NCI-H2029 (cell line): ENCODE measurements at places on chromosomes 11 and 22.

- no peak for DNase-seq
Measured at GRCh38 chr11:128471138-128471661, 116.2 kb downstream of the ETS1 start.

DNA sequence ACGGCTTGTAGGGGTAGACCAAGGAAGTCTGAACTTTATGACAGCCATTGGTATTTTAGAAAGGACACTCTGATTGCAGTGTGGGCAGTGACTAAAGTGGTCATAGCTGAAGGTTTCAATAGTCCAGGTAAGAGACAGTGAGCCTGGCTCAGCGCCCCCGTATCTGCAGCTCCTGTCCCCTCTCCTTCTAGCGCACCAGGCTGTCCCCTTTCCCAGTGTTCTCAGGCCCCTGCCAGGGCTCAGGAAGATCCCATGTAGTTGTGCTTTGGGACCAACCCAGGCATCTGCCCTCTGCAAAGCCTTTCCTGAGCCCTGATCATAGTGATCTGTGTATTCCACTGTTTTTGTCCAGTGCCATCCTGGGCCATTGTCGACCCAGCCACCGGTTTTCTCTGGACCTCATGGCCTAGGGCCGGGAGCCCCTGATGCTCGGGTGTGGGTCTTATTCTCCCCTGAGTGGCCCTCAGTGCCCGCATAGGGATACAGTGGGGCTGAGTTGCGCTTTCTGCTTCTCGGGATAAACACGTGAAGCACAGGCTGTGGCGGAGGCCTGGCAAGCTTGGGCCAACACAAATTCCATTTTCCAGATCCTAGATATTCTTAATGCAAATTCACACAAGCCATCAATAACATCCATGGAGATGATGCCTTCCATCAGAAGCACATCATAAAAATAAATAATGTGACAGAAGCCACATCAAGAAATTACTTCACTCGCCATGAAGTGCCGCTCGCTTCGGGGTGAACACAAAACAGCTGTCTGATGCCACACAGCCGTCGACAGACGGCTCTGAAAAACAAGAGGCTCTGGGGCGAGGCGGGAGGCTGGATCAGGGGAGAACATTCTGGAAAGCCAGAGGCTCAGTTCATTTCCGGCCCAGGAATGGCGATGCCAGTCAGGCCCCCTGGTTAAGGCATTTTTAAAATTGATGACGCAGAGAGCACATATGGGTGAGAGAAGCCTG, 805.0 kb downstream of the TBC1D22A start:
- DNase-seq: no peak

GRCh38 chr11:83957038-83957900, 671.1 kb upstream of the CCDC90B start:
- no peak for DNase-seq

- peak; percentile 62 for DNase-seq
Measured at GRCh38 chr22:20418211-20418788, 19.3 kb downstream of the SCARF2 start.

DNA sequence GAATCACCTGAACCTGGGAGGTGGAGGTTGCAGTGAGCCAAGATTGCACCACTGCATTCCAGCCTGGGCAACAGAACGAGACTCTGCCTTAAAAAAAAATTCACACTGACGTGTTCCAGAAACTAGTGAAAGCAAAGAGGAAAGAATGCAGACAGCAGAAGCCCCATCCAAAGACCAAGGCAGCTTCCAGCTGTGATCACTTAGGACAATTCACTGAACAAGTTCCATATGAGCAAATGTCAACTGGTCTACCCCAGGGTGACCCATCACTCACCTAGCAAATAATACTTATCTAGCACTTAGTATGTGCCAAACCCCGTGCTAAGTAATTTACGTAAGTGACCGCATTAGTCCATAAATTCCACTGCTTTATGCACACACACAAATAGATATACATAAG, 138.9 kb downstream of the LARGE1 start:
- no peak for DNase-seq

DNA sequence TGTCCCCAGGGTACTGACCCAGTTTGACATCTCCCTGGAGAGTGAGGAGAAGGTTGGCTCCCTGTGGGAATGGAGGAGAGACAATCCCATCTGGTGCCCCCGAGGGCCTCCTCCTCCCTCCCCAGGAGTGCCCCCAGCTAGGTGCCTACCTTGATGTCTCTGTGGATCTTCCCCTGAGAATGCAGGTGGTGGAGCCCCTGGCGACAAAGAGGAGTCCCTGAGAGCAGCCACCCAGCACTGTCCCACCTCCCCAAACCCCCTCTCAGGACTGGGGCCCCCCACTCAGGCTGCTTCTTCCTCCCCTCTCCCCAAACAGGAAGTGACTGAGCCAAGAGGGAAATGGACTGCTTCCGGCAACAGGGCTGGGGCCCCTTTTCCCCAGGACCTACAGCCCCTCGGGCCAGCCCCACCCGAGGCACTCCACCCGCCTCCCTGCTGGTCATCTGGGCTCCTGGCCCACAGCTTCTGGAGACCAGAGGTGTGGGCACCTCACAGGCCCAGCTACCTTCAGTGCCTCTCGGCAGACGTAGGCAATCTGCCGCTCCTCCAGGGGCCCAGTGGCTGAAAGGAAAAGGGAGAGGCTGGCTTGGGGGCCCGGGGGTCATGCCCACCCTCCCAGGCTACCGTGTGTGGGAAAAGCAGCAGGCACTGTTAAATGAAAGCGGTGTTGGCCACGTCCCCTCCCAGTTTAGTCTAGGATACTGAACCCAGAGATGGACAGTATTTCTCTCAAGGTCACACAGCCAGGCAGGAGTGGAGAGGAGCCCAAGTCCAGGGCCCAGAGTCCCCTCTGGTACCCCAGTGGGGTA, 1.2 kb downstream of the MAP4K2 start:
- DNase-seq: no peak

GRCh38 chr11:12813371-12814225, 139.4 kb downstream of the TEAD1 start:
- no peak for DNase-seq

DNA sequence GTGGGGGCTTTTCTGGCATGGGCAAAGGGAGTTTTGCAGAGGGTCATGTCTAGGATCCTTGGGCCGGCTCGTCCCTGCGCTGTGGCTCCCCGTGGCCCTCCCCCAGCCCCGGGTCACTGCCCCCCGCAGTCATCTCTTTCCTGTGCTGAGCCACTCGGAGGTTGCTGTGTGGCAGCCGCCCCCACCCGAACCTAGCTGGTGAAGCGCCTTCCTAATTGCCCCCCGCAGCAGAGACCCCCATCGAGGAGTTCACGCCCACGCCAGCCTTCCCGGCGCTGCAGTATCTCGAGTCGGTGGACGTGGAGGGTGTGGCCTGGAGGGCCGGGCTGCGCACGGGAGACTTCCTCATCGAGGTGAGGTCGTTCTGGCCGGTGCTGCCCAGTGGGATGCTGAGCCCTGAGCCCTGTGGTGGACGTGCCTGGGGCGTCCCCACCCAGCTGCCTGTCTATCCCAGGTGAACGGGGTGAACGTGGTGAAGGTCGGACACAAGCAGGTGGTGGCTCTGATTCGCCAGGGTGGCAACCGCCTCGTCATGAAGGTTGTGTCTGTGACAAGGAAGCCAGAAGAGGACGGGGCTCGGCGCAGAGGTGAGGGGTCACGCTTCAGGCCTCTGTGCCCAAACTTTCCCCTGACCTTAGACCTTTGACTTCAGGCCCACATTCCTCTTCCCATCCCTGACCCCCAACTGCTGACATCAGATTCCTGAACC, 32.0 kb downstream of the SHANK3 start:
- no peak for DNase-seq

GRCh38 chr22:47299211-47299862, 536.9 kb downstream of the TBC1D22A start:
- no peak for DNase-seq

DNA sequence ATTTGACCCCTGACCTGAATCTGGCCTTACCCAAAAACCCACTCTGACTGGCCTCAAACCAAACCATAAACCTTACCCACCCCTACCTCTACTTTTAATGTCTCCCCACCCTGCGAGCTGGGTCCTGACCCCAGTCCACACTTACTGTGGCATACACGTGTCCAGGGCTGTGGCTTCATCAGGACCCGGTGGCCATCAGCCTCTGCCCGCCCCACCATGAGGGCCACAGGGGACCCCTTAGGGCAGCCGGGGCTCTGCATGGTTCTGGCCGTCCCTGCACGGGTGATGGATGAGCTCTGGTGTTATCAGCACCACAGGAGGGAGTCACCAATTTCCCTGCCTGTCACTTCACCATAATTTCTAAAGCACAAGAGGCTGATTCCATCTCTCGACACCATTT, 87.5 kb upstream of the LMO1 start:
- no peak for DNase-seq

- DNase-seq: no peak
Measured at GRCh38 chr22:20425566-20426258, 11.9 kb downstream of the SCARF2 start.

- DNase-seq: no peak
Measured at GRCh38 chr11:62865635-62866034, 15.1 kb upstream of the SLC3A2 start.

DNA sequence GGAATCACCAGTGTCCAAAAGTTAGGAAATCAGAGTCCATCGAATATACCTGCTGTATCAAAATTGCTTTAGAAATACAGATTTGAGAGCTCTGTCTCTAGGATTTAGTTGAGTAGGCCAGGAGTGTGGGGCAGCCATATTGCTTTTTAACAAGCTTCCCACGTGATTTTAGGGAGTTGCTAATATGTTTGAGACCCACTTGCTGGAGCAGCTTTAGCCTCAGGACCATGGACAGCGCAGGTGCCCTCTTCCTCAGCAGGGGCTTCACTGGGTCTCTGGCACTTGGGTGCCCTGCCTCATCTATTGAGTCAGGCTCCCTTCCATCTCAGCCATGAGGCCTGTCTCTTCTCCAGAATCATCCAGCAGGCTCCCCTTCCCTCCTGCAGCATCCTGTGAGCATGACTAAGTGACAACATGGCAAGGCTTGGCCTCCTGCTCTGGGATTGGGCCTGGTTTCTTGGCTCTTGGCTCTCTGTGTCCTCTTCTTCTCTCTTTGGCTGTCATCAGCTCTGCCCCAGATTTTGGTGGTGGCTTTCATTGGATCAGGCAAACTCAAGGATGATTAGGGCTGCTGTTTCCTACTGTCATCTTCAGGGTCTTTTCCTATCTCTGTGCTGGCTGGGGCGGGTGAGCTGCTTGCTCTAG, 70.0 kb downstream of the SGSM1 start:
- no peak for DNase-seq

DNA sequence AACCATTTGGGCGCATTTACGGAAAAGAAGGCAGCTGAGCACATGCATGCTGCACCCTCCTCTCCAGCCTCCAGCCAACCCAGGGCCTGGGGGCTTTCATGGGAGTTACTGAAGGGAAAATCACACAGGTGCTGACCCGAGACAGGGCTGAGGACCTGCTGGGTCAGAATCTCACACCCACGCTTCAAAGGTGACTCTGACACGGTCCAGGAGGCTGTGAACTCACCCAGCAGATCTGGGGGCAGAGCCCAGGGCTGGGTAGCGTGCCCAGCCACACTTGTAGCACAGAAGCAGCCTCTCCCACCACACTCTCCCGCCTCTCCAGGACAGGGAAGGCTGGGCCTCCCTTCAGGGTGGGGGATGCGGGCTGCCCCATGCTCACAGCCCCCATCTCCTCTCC, 347.6 kb downstream of the CTTN start:
- DNase-seq: no peak

GRCh38 chr11:90197377-90197776, 25.5 kb downstream of the CHORDC1 start:
- no peak for DNase-seq

DNA sequence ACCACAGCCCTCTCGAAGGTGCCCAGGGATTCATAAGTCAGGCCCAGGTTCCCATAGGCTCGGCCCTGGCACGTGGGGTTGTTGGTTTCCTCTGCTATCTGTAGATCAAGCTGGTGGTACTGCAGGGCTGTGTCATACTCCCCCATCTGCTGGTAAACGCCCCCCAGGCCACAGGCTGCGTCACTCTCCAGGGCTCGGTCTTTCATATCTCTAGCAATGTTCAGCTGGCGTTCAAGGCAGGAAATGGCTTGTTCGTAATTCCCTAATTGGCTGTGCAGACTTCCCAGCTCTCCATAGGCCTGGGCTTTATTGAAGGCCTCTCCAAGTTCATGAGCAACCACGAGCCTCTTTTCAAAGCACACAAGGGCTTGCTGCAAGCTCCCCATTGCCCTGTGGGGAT, 186.4 kb upstream of the PITPNB start:
- DNase-seq: no peak

GRCh38 chr22:44407171-44407986, 90.7 kb downstream of the RTL6 start:
- no peak for DNase-seq

DNA sequence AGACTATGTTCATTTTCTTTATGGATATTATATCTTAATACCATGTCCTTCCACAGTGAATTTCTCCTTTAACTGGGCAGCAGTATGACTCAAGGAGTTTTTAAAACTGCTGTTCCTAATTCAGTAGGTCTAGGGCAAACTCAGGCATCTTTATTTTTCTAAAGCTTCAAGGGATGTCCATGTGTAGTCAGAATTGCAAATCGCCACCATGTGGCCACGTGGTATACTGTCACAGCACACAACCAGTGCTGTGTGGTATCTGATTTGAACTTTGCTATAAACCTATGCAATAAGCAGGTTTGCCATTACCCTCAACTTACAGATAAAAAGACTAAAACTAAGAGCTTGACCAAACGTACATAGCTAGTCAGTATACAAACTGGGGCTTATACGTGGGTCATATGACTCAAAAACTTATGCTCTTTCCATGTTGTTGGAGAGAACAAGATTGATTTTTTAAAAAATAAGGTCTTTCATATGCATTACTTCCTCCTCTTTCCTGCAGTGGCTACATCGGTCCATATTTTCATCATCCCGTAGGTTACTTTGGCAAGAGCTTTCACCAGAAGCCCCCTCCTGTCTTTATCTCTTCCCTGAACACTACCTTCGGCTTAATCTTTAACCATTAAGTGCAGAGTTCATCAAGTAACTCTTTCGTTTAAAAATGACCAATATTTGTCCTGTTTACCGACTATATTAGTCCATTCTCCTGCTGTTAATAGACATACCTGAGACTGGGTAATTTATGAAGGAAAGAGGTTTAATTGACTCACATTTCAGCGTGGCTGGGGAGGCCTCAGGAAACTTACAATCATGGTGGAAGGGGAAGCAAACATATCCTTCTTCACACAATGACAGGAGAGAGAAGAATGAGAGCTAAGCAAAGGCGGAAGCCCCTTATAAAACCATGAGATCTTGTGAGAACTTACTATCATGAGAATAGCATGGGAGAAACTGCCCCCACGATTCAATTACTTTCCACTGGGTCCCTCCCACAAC, 8.0 kb upstream of the HTATIP2 start:
- no peak for DNase-seq

- no peak for DNase-seq
Measured at GRCh38 chr22:38655519-38656255, 505 bp downstream of the FAM227A start.

GRCh38 chr11:9899676-9900075, 235.8 kb downstream of the SWAP70 start:
- no peak for DNase-seq

GRCh38 chr11:123580557-123581275, 73.7 kb downstream of the SCN3B start:
- peak; percentile 77 for DNase-seq
